ENCODE measurements at places on chromosomes 1 and 21.

DNA sequence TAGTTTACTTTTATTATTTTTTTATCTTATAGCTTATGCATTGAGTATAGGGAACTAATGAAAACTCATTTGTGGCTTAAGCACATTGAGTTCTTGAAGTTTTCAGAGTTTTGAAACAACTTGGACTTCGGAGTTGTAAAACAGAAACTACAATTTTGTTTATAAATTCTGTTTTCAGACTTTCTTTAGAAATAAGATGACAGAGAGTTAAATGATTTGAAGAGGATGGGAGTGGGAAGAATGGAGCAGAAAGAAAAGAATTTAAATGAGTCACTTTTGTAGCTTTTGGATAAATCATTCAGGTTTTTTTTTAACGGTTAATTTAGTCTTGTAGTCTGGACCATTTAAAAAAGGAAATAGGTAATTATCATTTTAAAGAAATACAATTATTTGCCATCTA is 32.3 kb downstream of the INKA2 start:
- no peak for DNase-seq

DNA sequence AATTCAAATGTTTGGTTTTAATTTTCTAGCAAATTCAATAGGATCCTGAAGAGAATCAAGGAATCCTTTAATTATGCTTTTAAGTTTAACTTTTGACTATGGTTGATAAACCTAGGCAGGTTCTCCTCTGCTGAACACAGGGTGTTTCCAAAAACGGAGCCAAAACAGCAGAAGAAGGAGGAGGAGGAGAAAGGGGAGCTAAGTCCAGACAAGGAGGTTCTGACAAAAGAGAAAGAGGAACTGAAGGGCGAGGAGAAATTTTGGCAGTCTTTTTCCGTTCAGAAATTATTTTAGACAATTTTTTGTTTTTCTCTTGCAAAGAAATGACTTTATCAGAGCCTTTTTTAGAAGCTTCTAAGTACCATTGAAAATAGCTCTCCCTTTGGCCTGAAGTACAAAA is 33.2 kb upstream of the FNBP1L start:
- DNase-seq: no peak

DNA sequence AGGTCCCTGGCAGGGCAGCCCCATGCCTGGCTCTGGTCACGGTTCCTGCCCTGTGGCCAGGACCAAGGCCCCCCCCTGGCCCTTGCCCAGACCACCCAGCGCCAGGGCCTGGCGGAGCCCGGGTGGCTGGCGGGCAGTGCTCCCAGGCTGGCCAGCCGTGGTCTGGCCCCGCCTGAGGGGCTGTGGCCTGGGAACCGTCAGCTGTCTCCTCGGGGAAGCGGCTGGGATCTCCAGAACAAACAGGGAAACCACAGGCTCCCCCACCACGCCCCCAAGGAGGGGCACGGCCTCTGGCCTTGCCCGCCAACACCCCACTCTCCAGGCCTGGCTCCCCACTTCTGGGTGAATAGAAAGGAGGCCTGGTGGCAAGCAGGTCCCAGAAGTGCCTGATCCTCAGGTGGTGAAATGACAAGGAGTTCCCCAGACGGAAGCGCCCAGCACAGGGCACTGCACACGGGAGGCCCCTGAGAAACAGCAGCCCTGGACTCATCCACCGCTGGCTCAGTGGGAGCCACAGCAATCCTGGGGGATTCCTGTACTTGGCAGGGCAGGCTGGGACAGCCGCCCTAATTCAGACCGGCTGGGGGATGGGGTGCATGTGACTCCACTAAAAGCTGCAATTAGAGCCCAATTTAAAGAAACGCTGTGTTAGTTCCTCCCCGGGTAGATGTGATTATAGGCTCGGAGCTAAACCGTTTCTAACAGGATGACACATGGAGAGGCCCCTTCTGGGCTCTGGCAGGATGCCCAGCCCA is 78.9 kb downstream of the RAP1GAP start:
- no peak for DNase-seq

DNA sequence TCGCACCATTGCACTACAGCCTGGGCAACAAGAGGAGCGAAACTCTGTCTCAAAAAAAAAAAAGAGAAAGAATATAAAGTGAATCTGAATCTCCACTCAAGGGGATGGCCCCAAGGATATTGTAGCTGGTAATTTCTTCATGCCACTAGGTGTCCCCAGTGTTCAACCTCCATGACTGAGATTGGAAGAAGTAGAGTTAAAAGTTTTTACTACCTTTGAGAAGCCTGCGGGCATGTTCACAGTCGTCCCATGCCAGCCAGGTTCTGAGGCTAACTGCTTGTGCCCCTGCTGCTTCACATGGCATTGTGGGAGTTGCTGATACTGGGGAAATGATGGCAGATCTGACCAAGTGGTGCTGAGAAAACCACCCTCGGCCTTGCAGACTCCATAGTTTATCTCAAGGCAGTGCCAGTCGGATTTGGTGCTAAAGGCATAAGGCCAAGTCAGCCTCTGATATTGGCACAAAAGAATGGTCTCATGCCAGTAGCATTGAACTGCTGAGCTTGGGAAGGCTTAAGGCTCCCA is 10.8 kb upstream of the SHISA4 start:
- no peak for DNase-seq

DNA sequence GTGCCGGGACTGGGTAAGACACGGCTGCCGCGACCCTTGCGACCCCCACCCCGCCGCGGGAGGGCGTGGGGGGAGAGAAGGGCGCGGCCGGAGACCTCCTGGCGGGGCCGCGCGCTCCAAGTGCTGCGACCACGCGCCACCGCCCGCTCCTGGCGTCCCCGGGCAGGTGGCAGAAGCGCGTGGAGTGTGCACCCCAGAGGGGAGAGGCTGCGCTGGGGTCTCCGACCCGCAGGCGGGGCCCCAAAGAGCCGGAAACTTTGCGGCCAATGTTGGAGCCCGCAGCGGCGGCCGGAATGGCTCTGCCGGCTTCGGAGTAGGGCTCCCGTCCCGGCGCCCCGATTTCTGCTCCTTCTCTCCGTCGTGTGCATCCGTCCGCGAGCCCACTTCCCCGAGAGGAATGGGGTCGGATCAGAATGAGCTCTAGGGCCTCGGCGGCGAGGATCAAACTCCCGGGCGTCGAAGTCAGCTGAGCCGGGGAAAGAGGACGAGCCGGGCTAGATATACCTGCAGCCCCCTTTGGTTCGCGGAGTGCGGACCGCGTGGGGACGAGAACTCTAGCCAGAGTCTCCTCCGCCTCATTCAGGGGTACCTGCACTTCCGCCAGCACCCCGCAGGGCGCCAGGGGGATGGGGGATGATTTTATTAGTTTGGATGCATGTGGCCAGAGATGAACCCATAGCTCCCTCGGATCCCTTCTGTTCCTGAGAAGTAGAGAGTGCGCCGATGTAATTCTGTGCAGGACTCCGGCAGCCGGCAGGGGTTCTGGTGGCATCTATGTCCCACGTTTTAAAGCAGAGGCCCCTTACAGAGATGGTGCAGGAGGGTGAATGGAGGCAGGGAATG is 751 bp downstream of the STUM start:
- no peak for DNase-seq

- no peak for DNase-seq
Observed at GRCh38 chr1:97088391-97088790, 366.8 kb downstream of the PTBP2 start.

GRCh38 chr21:45504021-45504515 is 38.2 kb downstream of the SLC19A1 start:
- DNase-seq: no peak

GRCh38 chr1:4523551-4523950 is 130.9 kb upstream of the AJAP1 start:
- DNase-seq: no peak

GRCh38 chr1:1510912-1511532 is 940 bp upstream of the ATAD3A start:
- no peak for DNase-seq

DNA sequence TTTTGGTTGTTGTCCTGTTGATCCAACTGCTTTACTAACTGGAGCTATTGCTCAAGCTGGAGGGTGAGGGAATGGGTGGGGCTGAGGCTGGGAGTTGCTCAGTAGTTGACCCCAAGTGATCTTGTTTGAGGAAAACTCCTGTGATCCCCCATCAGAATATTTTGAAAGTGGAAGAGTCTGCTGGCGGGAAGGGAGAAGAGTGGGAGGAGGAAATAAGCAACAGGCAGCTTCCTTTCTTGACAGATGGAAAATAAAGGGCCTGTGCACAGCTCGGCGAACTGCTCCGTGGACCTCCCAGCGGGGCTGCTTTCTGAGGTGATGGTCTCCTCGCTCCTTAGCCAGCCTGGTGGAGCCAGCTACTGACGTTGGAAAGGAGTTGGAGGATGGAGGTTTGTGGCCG is 199.1 kb upstream of the LMO4 start:
- no peak for DNase-seq

DNA sequence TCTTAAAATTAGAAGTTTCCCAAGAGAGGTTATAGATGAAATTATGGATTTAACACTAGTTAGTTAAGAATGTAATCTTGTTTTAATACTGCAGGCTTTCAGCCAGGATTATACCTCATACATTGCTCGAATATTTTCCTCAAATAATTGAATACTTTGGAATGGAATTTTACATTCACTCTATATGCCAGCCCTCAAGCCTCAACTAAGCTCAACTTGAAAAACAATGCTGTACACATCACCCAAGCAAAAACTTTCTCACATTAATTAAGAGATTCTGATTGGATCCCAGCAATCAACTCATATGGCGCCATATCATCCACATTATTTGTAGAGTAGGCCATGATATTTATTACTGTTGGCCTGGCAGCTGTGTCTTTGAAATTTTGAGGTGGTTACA is 710.7 kb upstream of the ADAMTS5 start:
- no peak for DNase-seq
